T47D (cell line): ENCODE measurements at places on chromosomes 5 and 9.
A peak's percentile ranks its signal among the peaks of the same experiment; 100 is the strongest.

- DNase-seq, result no peak
Measured at GRCh38 chr5:149079883-149080282, 17.0 kb upstream of the SH3TC2 start.

- DNase-seq, result no peak
Measured at GRCh38 chr9:14156046-14156445, 157.9 kb downstream of the NFIB start.

GRCh38 chr5:147685993-147686392 lies 96.5 kb downstream of the JAKMIP2 start:
- no peak for DNase-seq

DNA sequence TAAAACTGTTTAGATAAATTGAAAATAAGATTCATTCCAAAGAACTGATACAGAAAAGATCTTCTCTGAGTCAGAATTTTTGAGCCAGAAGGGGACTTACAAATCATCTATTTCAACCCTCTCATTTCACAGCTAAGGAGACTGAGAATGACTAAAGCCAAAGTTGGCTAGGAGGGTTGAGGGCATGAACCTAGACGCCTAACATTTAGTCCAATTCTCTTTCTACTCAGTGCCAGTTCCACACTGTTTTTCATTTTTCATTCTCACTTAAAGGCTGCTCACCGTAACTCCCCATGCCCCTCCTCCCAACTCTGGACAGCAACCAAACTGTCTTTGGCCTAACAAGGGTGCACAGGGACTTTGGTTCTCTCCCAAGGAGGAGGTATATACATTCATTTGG lies 364.0 kb downstream of the NDUFS4 start:
- no peak for DNase-seq

DNA sequence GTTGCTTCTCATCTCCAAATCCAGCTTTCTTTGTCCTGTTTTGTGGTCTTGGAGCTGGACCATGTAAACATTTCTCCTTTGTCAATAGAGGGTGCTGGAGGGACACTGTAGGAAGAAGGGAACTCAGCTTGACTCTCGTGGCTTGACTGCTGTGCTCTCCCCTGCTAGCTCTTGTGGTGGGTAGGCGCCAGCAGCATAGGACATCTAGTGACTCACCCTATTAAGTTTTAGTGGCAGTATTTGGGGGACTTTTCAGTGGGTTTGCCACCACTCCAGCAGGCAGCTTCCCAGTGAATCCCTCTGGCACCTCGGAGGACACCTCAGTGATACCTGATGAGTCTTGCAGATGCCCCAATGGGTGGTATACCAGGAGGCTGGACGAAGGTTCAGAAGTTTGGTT lies 97.8 kb downstream of the TSSK1B start:
- DNase-seq, result peak; percentile 66

DNA sequence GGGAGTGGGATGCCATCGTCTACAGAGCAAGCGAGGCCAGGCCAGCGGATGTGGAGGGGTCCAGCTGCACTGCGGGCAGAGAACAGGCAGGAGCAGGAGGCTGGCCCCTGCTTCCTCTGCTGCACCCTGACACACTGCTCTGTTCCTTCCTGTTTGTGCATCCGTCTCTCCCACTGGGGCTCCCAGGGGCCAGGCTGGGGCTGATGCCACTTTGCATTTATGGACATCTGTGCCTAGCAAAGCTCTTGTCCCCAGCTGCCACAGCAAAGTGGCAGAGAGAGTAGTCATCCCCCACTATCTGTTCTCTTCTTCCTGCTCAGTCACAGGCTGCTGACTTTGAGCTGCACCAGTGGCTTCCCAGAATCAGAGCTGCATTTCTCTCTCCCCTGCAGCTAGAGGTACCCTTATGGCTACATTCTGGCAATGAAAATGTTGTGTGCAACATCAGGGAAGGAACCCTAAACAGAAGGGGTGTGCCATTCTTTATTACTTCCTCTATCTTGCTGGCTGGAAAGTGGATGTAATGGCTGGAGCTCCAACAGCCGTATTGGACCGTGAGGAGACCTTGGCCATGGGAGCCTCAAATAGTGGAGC lies 4.2 kb upstream of the NINJ1 start:
- no peak for DNase-seq

- no peak for DNase-seq
Measured at GRCh38 chr9:81083854-81084512, 605.4 kb downstream of the TLE1 start.

DNA sequence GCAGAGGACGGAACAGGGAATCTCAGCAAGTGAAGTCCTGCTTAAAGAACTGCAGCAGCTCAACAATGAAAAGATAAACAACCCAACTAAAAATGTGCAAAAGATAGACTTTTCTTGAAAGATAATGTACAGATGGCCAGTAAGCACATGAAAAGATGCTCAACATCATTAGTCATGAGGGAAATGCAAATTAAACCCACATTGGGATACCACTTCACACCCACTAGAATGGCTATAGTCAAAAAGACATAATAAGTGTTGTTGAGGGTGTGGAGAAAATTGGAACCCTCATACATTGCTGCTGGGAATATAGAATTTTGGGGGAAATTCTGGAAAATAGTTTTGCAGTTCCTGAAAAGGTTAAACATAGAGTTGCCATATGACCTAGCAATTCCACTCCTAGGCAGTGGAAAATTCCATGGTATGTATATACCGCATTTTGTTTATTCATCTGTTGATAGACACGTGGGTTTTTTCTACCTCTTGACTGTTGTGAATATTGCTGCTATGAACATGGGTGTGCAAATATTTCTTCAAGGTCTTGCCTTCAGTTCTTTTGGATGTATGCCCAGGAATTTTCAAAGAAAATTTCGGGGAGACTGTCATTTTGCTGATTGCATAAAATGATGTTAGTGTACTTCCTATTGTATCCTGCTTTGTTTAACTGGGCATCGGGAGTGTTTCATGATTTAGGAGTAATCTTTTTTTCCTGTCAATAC lies 7.2 kb downstream of the CNOT8 start:
- no peak for DNase-seq

- no peak for DNase-seq
Measured at GRCh38 chr9:112119225-112120029, 55.7 kb downstream of the SUSD1 start.

DNA sequence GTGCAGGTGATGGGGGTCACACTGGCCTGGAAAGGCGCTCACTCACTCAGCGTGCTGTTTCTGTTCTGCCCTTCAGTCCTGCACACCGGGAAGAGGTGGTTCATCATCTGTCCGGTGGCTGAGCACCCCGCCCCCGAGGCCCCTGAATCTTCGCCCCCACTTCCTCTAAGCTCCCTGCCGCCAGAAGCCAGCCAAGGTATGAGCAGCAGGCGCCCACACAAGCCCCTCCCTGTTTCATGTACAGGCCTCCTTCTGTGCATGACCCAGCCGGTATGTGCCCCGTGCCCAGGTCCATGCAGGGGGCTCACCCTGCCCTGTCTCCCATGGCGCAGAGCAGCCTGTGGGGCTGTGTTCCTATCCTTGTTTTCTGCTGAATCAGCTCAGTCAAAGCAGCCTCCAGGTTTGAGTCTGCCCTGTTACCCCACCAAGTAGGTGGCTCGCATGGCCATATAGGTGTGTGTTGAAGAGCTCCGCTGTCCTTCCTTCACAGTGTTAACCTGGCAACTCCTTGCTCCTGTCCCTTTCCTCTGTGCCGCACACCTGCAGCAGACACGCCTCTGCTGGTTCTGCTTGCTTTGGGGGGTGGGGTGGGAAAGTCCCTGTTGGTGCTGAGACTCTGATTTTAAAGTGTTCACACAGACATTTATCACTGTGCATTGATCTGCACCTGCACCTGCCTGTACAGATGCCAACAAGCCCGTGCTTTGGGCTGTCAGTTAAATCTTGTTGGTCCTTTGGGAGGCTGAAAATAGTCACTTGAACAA lies 84.8 kb downstream of the WNK2 start:
- DNase-seq, result peak; percentile 22

DNA sequence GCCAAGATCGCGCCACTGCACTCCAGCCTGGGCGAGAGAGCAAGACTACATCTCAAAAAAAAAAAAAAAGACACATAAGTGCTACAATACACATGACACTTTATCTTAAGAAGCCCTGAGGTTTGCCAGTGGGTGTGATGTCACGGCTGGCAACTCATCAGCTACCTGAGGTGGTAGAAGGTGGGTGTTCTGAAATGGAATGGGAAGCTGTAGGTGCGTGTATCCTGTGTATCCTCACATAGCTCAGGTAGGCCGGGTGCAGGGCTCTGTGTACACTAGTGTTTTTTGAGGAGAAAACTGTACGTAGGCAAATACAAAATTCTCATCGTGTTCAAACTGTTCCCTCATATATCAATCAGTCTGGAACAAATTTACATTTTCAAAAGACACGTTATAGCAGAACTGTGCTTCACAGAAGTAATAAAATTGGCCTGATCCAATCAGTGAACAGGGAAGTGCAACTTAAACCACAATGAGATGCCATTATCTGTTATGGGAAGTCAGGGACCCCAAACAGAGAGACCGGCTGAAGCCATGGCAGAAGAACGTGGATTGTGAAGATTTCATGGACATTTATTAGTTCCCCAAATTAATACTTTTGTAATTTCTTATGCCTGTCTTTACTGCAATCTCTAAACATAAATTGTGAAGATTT lies 10.4 kb downstream of the BICD2 start:
- no peak for DNase-seq

DNA sequence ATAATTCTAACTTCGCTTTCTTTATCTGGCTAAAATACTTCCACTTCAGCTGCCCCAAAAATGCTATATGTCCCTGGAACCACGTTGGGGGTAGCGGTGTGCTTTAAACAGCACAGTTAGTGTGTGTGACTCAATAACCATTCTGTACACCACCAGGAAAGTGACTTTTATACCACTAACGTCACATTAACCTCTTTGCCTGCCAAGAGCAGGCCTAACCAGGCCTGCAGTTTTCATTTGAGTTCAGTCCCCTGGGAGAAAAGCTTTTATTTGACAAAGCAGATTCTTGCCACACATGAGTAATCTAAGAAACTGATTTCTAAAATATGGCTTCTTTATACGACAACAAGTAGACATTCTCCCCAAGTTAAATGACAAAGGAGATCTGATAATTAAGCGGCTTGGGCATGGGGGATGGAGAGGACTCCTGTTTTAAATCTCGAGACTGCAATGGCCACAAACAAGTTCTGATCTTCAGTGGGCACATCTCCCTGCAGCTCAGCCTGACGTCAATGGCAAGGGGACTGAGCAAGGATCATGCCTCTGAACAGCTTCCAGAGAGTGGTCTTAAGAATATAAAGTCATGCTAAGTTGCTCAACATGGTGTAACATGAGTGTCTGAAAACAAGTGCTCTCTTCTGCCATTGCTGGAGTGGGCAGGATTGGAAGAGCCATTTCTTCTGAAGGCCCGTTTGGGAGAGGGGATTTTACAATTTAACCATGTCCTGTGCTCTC lies 91.8 kb downstream of the GLIS3 start:
- DNase-seq, result no peak

GRCh38 chr5:135157421-135158313 lies 123.6 kb upstream of the PITX1 start:
- no peak for DNase-seq
